ENCODE measurements at places on chromosomes 2 and 18.

- no peak for DNase-seq
Observed at GRCh38 chr2:237259201-237259600, 154.8 kb downstream of the COL6A3 start.

- no peak for DNase-seq
Observed at GRCh38 chr18:27724362-27724761, 452.6 kb downstream of the CDH2 start.

- no peak for DNase-seq
Observed at GRCh38 chr2:82792316-82792715, 1666.8 kb downstream of the SUCLG1 start.

DNA sequence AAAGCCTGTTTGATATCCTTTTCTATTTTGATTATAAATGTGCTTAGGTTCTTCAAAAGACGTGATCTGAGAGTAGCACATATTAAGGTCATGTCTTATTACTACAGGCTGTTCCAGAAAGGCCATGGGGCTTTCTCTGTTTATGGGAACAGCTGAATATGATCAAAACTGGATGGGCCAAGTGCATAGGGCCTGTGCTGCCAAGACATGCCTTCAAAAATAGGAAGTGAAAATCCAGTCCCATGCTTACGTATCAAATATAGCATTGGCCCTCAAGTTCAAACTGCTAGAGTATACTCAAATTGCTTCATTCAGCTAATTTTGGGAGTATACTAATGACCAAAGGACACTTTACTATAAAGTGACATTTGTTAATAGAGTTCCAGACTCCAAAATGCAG lies 24.1 kb downstream of the SLC25A52 start:
- DNase-seq, result no peak

- DNase-seq, result no peak
Observed at GRCh38 chr2:160752475-160753330, 259.1 kb upstream of the RBMS1 start.

GRCh38 chr2:216221811-216222210 lies 112.7 kb downstream of the XRCC5 start:
- DNase-seq, result no peak

- DNase-seq, result no peak
Observed at GRCh38 chr2:222298001-222298310, 842 bp downstream of the PAX3 start.

DNA sequence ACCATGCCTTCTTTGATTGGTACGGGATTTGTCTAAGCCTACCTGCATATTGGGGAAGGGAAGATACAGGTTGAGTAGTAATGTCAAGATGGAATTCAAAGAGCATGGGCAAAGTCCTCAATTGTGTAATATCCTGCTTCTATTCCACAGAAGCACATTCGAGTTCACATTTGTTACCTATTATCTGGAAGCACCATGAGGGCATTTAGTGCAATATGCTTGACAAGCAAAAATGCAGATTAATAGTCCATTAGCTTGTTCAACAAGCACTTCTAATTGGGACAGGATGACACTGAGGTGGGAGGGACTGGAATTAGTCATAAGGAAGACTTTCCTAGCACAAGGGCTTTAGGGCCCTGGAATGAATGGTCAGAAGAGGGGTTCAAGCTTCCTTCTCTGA lies 40.5 kb downstream of the MYO5B start:
- no peak for DNase-seq

GRCh38 chr2:144480285-144480684 lies 39.6 kb downstream of the ZEB2 start:
- DNase-seq, result no peak

DNA sequence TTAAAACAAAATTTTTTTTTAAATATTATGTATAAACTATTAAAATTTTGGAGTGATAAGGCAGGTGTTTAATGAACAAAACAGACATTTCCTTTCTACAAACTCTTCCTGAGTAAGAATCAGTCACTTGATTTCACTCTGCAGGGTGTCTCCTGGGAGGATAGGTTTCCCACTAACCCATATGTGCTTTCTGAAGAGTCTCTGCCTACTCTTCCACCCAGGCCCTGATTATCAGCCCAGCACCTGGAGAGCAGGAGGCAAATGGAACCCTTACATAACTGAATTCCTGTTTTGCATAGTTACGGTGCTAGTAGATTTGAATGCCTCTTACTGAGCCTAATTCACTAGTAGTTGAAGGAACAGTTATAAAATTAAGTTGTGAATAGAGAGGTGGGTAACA lies 1718.6 kb downstream of the SUCLG1 start:
- DNase-seq, result no peak

DNA sequence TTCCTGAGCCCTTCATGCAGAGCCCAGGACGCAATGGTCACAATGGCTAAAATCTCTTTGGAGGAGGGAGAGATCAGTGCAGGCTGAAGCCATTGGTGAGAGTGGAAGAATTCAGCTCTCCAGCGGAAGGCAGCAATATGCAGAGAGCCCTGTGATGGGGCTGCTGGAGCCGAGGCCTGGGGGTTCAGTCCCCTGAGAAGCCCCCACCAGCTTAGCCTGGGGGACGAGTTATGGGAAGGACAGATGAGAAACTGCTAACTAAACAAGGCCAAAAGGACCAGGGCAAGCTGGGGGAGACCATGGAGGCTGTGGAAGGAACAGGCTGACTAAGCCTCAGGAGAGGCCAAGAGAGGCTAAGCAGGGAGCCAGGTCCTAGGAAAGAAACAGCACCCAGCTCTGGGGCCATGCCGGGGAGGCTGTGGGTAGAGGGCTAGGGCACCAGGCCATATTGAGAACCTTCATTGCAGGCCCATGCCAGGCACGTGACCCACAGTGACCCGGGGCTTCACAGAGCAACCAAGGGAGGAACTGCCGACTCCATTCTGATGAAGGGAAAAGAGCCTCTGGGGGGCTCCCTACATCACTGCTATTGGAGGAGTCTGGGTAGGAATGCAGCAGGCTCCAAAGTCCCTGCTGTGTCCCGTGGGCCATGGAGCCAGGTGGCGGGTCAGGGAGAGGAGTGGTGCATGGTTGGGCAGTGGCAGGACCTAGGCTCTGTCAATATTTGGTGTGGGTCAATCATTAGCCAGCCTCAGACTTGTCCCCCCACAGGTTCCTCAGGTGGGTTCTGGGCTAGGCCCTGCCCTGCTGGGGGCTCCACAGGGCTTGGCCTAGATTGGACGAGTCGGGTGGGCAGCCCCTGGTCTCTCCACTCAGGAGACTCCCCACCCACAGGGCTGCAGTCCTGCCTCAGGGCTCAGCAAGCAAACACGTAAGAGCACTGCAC lies 19.8 kb downstream of the PROC start:
- no peak for DNase-seq

GRCh38 chr2:2528846-2529245 lies 197.8 kb upstream of the MYT1L start:
- no peak for DNase-seq

Data from NCI-H748 treated with DMSO at 0.1 percent for 48 hours (cell line).